Endothelial cell of umbilical vein (primary cell): ENCODE measurements at places on chromosomes 12 and 14.

- peak; percentile 46 for DNase-seq
Measured at GRCh38 chr12:18383203-18383602, 121.9 kb downstream of the PIK3C2G start.

- DNase-seq: peak; percentile 72
Measured at GRCh38 chr12:121530600-121531355, 50.0 kb downstream of the KDM2B start.

DNA sequence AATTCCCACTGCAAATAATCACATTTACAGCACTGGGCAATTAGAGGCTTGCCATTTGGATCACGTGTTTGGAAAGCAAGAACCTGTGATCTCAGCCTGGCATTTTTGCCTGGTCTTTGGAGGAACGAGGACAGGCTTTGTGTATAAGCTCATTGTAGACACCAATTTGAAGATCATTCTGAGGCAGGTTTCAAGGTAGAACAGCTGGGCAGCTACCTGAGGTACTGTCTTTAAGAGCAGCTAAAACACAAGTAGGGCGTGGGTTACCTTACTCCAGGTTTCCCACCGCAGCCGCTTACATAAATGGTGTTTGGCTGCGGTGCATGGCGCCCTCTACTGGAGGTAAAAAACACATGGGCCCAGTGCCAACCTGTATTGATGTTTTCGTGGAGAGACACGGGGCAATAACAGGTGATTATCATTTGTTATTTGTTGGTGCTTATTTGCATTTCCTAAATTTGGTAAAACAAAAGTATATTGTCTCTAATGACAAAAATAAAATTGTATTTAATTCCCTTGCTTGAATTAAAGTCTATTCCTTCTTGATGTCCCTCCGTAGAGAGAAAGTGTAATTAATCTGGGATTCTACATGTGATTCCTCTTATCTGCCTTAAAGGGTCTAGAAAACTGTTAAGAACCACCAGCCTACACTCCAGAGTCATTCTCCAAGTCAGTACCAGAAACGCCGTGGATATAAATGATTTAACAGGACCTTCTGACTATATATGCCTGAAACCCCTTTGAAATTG is 69.7 kb downstream of the SVOP start:
- peak; percentile 80 for DNase-seq

DNA sequence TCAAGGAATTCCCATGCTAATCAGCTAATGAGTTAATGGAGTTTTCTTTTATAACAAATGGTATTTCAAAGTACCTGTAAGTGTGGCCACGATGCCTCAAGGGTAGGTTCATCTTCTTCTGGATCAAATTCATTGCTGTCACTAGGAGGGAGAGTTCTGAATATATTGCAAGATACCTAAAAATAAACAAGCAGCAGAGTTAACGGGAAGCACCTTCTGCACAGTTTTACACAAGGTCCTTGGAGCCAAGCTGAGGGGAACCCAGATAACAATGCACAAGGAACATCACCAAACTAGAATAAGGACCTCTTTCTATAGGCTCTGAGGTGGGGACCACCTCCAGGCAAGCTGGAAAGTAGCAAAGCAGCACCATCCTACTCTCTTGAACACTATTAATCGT is 103.2 kb upstream of the GPHB5 start:
- no peak for DNase-seq

- no peak for DNase-seq
Measured at GRCh38 chr12:42284876-42285275, 41.0 kb downstream of the ZCRB1 start.

- DNase-seq: peak; percentile 4
Measured at GRCh38 chr12:115988212-115988611, 289.3 kb downstream of the MED13L start.

DNA sequence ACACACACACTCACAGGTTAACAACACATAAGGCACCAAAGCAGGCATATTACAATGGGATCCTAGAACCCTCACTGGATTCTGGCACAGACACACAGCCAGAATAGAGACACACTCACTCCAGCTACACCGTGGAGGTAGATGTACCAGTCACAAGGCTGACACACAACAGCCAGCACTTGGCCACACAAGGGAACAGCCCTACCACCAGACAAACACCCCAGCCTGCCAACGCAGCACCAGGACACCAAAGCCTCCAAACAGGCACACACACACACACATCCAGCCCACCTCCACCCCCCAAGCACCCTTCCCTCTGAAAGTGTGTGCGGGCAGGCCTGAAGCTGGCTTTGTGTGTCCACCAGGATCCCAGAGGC is 10.9 kb upstream of the ITGB7 start:
- no peak for DNase-seq

DNA sequence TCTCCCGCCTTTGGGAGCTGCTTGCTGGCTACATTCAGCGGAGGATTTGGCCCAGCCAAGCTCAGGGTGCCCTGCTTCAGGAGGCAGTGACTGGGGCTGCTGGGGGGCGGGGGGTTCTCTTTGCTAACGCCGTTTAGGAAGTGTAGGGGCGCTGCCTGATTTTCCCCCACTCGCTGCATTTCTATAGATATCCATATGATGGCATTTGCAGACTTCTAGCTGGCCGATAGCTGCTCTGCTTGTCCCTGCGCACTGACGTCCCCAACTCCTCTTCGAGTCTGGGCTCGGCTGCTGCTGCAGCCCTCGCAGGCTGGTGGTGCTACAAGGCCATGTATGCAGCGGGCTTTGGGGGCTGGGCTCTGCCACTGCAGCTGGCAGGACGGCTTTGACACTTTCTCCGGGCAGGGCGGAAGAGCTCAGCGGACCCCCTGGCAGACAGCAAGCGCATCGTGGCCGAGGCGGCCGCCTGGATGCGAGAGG is 3.1 kb downstream of the LRFN5 start:
- DNase-seq: no peak

DNA sequence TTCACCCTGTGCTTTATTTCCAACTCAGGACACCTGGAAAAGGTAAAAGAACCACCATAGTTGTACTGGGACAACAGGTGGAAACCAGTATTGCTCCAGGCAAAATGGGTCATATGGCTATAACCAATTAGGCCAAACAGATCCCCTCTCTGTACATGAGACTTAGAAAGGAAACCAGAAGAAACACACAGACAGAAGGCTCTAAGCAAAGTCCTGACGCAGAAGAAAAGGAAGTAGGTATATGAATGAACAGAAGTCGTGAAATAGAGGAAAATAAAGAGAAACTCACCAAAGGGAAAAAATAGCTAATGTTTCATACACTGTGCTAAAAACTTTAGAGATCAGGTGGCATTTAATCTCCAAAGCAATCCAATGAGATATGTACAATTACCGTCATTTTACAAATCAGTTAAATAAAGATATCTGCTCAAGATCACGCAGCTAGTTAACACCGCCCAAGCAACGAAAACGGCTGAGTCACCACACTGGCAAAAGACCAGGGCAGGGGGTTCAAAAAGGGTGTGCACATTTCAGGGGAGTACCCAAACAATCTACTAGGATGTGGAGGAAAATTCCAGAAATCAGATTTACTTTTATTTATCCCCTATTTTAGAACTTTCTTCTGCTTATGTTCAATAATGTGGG is 82.3 kb downstream of the ITPR2 start:
- DNase-seq: peak; percentile 81

DNA sequence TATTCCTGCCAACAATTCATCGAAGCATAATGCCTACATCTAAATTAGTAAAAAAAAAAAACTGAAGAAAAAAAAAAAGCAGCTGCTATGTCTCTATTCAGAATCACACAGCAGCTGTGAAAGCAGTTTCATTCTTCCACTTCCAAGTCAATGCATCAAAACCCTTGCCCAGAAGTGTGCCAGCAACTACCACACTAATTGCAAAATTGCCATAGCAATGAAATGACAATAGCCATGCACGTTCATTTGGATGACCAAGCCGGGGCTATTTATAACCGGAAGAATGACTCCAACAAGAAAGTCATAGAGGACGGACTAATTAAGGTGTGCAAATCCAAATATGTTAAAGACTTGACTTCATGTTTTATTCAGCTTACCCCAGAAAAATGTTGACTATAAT is 42.5 kb downstream of the SLC2A13 start:
- no peak for DNase-seq

- no peak for DNase-seq
Measured at GRCh38 chr14:74949859-74950573, 5.4 kb downstream of the PGF start.

- DNase-seq: no peak
Measured at GRCh38 chr12:101019667-101020066, 190.4 kb downstream of the SLC5A8 start.

DNA sequence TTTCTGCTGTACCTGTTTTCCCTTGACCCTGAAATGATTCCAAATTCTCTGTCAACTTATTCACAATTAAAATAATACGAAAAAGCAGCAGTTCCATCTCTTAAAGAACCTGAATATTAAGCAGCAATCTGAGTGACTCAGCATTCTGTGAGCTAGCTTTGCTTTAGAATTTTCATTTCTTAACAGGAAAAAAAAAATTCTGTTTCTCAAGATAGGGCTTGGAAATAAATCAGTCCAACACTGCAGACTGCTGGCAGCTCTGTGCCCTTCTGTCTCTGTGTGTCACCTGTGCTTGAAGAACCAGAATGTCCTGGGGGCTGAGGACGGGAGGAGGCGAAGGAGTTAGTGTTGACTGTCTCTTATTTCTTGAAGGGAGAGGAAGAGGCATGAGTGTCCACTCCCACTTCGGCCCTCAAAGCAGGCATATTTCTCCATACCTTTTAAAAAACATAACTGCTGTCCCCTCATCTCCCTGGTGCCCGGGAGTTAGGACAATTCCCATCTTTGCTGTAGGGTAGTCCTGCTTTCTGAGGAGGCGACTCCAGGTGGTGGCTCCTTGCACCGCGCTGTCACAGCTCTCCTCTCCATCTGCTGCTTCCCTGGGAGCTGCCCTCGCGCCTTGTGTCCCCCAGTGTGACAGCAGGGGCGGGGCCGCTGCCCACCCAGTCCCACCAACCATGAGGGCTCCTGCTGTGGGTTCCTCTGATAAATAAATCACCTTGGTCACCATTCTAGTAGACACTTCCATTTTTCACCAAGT is 203.1 kb downstream of the CALM1 start:
- DNase-seq: no peak

DNA sequence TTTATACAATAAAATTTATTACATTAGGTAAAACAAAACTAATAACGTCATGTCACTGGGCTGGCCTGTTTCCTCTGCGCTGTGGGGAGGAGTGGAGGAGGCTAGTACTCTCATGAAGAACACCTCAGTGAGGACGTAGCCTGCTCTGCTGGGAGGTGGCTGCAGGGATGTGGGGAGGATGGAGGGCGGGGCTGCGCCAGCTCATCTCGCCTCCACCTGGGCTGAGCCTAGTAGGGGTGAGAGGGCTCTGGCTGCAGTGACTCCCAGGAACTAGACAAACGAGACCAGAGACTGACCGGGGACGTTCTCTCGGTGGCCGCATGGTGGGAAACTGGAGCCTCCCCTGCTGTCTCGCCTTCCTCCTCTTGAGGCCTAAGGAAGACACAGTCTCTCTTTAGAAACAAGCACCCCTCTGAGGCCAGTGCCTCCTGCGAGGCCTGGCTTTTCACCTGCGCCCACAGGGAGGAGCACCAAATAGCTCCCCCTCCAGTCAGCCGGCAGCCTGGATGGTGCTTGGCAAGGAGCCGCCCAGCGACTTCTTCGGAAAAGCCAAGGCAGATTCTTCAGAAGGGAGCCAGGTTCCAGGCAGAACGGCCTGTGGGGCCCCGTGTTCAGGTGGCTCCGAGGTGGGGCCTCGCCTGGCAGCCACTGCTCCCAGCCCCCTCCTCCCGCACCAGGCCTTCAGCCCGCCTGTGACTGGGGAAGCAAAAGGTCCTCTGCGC is 62.4 kb downstream of the PLEKHG3 start:
- no peak for DNase-seq

GRCh38 chr14:22569106-22569736 is 19.8 kb downstream of the DAD1 start:
- DNase-seq: no peak

DNA sequence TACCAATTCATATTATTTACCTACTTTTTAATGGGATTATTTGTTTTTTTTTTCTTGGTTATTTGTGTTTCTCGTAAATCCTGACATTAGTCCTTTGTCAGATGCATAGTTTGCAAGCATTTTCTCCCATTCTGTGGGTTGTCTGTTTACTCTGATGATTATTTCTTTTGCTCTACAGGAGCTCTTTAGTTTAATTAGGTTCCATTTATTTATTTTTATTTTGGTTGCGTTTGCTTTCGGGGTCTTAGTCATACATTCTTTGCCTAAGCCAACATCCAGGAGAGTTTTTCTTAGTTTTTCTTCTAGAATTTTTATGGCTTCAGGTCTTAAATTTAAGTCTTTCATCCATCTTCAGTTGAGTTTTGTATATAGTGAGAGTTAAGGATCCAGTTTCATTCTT is 289.9 kb downstream of the AKAP6 start:
- DNase-seq: no peak

DNA sequence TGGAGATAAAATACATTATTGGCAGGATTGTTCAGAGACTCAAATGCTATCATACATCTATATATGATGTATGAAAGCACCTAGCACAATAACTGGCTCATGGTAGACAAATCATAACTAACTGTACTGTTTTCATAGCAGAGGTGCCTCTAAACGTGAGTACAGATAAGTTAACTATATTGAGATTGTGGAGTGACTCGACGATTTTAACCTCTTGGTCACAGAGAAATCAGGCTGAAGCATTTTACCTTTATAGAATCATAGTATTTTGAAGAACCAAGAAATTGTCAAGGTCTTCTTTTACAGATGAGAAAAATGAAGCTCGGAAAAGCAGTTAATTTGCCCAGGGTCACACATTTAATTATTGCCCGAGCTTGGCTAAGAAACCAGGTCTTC is 666 bp upstream of the DERA start:
- peak; percentile 21 for DNase-seq

GRCh38 chr12:57893431-57894353 is 47.2 kb upstream of the CTDSP2 start:
- peak; percentile 92 for DNase-seq

GRCh38 chr12:3596703-3597415 is 105.9 kb downstream of the PRMT8 start:
- DNase-seq: no peak

DNA sequence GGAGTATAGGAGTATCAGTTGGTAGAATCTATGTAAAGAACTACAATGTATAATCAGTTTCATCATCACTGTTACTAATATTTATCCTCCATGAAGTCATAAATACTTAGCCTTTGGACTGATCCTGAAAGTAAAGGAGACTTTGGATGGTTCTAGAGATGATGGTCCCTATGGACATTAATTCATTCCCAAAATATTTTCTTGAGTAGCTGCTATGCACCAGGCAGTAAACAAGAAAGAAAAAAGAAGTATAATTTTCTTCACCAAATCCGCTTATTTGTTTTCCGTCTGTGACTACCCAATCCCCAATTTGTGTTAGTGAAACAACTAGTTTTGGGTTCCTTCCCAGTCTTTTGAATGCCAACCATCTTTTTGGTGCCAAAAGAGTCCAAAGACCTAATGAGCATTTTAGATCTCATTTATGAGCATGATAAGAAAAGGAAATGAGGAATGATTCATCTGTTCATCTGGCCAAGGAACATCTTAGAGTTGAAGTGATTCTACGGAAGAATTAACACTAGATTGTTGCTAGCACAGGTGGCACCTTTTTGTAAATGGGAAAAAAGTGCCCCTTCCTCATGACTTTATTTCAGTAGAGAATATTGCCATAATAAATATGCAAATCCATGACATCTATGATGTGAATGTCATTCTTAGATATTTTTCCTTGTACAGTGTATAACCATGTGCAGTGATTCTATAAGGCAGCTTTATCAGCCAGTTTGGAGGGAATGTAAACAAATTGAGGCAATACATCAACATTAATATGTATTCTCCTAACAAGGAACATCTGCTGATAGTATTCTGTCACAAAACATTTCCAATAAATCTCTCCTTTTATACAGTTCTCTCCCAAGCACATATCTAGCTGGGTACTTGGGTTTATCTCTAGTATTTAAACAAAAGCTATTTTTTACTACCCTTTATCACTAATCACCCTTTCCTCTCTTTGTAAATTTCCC is 85.1 kb upstream of the CCDC91 start:
- no peak for DNase-seq
